ENCODE measurements at places on chromosomes 7 and 10.

- DNase-seq: peak; percentile 35
Measured at GRCh38 chr10:30413996-30414576, 19.9 kb upstream of the MAP3K8 start.

GRCh38 chr7:141686670-141687069 lies 15.3 kb downstream of the DENND11 start:
- no peak for DNase-seq

- no peak for DNase-seq
Measured at GRCh38 chr7:25887266-25887665, 264.7 kb upstream of the NFE2L3 start.

DNA sequence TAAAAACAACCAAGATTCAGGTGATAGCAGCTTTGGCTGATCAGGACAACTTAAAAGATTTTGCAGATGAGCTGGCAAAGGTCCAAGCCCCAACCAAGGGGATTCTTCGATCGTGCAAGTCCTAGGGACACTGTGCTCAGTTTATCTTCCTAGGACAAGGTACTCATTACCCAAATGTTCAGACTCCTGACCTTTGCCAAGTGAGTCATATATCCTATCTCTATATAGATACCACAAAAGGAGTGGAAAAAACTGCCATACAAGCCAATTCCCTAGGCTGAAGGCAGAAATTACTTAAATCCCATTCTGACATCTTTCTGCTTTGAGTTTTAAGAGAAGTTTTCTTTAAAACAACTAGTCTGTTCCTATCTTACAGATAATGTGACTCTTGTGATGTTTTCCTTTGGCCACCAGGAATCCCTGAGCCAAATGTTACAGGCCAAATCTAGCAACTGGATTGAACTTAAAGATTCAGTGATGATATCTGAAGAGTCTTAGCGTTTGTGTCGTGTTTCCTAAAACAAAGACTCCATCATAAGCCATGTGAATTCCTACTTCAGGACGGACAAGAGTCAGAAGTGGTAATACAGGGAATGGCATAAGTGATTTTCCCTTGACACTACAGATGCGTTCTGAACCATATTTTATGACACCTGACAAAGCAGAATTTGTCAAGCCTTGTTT lies 142.6 kb upstream of the ASAH2 start:
- no peak for DNase-seq

DNA sequence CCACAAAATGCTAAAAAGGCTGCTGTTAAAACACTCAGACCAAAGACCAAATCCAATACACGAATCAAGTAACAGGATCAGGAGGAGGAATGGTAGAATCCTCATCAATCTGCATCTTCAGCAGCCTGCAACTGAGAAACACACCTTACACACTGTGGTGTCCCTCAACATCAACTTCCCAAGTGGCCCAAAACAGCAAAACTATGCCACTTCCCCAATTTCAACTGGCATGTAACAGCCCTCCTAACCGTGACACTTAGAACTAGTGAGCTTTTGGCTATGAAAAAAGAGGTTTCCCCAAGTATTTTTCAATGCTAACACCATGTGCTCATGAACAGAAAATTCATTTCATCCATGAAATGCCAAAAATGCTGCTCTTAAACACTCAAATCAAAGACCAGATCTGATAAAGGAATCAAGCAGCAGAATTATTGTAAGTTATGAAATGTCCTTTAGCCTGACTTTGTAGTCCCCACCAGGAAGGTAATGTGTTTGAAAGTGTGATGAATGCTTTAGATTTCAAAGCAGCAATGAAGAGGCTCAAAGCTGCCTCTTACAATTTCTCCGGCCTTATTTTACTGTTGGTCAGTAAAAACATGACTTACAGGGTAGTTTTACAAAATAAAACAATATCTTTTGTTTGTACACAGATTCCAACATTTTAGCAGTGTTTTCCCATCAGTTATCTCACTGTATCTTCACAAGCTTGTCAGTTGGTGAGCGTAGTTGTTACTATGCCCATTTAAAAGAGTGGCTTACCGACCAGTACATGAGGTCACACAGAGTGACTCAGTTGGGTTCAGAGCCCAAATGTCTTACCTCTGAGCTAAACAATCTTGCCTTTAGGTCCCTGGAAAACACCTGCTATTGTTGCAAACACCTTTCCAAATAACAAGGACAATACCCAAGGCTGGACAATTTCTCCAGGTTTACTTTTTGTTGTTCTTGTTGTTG lies 65.7 kb upstream of the ASAH2 start:
- no peak for DNase-seq

GRCh38 chr7:76383089-76383944 lies 24.5 kb upstream of the YWHAG start:
- no peak for DNase-seq

DNA sequence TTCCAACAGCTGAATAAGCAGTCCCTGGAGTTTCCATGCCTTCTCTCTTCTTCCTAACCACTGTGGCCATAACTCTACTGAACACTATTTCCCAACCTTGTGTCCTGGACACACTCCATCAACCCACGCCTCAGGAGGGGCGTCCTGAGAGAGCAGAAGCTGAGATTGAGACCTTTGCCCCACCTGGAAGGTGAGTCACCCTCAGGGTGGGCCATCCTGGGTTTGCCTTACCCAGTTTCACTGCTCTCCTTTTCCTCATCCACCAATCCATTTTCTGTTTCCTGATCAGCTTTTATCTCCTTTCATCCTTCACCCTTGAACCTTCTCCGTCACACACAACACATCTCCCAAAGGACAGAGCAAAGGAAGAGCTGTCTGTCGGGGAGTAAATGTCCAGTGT lies 91.4 kb downstream of the TMEM130 start:
- no peak for DNase-seq

GRCh38 chr7:86469680-86470295 lies 173.9 kb upstream of the GRM3 start:
- peak; percentile 45 for DNase-seq

DNA sequence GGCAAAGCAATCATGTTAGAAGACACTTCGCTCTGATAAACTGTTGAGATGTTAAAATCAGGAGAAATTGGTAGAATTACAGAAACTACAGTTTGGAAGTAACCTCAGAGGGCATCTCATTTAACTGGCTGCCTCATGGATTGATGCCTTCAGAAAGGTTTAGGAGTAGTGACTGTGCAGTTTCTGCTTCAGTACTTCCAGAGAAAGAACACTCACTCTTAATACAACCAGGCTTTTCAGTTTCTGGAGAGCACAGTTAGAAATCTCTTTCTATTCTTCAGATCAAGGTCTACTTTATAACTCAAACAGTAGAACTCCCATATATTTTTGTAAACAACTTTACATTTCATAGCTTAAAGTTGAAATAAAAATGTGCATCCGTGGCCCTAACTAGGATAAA lies 1358.9 kb upstream of the LRRTM3 start:
- DNase-seq: no peak

GRCh38 chr10:129655007-129655678 lies 188.1 kb downstream of the MGMT start:
- DNase-seq: no peak

DNA sequence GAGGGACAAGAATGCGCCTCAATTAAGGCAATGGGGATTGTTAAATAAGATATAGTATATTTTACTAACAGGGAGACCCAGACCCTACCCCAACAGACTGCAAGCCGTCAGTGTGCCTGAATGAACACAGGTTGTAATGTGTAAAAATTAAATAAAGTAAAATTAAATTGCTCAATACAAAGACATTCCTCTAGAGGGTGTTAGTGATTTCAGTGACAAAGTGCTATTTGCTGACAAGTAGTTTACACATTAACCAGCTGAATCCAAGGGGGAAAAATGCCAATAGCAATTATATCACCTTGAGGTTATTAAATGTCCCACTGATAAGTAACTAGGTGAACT lies 110.5 kb downstream of the EBF3 start:
- DNase-seq: no peak

DNA sequence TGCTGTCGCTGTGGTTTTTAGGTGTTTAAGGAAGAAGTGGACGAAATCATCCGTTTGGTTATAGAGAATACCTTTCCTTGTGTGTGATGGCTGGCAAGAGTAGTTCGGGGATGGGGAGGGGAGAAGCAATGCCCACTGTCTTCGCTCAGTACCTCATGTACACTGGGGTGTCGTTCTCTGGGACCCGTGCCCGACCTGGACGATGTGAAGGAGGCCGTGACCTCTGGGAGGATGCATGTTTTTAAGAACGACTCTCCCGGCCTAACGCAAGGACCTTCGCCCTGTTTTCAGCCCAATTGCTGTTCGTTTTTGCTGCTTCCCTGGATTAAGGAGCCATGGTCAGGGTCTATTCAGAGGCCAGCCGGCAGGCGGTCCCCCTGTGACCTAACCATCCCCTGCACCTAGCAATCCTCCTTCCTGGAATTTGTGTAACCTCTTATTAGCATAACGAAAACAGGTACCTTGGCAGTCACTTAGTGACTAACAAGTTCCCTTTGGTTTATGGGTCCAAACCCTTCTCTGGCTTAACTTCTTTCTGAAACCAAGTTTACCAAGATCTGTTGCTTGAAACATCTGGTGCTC lies 1.3 kb downstream of the NFE2L3 start:
- DNase-seq: no peak

DNA sequence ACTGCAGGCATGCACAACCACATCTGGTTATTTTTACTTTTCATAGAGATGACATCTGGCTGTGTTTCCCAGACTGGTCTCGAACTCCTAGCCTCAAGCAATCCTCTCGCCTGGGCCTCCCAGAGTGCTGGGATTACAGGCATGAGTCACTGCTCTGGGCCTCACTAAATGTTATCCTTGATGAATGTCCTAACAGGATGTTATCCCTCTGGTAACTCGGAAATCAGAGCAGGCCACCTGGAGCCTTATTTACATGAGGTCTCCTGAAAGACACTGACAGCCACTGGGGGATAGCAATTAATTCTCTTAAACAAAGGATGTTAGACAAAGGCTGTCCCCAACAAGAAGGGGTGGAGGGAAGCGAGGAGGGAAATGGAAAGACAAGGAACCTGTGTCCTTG lies 4.5 kb upstream of the ZNF438 start:
- DNase-seq: no peak

- DNase-seq: no peak
Measured at GRCh38 chr7:127690337-127690736, 38.3 kb downstream of the SND1 start.

DNA sequence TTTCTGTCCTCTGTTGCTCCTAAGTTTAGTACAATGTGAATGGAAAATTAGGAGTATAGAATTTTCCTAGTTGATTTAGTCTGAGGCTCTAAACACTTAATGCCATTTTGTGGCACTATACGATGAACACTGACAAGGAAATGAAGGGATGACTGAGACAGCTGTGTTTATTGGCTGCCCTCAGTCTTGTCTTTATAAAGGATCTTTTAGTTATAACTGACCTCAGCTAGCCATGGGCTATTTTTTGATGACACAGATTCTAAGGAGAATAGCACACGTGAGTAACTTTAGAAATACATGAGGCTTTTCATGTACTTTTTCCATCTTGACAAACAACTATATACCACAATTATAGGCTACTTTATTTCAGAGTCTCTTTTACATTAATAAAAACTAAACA lies 113.7 kb downstream of the PRKG1 start:
- no peak for DNase-seq

DNA sequence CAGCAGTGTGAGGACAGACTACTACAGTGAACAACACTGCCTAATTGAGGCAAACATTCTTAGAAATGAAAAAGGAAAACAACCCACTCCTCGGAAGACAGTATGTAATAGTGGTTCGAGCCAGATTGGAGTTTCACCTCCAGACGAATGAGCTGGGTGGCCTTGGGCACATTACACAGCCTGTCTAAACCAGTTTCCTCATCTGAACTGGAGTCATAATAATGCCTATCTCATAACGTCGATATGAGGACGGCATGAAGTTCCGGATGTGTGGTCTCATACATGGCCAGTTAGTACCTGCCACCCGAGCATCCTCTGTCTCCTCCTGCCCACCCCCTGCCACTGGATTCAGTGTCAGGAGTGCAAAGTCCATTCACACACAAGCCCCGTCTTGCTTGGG lies 15.8 kb upstream of the FRMPD2 start:
- no peak for DNase-seq

GRCh38 chr7:98945852-98946251 lies 67.5 kb downstream of the TRRAP start:
- DNase-seq: no peak

DNA sequence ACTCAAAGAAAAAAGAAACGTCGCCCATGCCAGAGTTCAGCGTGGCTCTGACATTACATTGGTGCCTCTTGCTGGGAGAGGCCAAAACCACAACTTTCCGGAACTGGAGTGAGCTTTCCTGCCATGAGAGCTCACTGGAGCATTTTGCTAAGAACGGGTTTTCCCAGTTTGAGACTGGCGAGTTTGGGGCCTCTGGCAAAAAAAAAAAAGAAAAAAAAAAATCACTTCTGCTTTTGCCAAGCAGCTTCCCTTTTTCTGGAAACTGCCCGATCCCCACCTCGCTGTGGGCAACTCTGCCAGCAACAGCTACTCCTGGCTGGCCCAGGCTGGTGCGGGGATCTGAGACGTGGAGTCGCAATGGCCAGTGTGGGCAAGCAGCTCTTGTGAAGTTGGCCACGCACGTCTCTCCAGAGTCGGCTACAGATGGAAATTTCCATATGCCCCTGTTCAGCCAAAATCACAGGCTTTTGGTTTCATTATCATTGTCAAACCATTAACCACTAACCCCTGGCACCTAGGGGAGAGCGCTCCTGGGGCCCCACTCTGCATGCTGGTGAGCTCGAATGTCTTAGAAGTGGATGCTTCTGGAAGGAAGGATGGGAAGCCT lies 25.7 kb downstream of the PRKAG2 start:
- DNase-seq: no peak

DNA sequence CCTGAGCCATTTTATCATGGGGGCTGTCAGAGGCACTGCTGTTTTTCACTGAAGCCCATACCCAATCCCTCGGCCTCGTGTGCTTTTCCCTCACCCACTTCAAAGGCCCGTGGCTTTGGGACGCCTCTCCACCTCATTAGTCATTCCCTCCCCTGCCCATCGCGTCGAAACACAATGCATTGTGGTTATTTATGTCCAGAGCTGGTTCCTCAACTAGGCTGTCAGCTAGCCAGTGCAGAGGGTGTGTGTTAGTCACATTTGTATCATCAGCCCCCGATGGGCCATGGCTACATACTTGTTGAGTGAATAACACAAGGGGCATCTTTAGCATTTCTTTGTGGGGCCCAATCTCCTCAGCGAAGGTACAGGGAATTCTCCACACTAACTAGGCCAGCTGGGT lies 3.8 kb upstream of the CRCP start:
- DNase-seq: no peak

DNA sequence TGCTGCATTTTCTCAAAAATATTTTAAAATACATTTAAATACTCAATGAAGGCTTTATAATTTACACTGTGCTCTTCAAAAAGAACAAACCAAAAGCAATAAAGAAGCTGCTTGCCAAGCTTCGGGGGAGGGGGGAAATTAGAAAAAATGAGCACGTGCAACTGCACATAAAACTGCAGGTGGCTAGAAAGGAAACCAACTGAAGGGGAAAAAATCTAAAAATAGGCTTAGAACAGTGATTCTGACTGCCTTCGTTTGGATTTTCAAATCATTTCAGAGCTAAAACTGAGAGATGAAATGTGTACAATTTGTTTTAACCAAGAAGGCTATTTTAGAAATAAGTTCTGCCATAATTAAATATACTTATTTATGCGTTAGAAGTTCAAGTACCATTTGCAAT lies 61.4 kb downstream of the ABI1 start:
- peak; percentile 8 for DNase-seq

Measured in NCI-H774 (cell line).